Jurkat, Clone E6-1 (cell line): ENCODE measurements at places on chromosomes 1 and 21.

- no peak for DNase-seq
Measured at GRCh38 chr1:42392255-42392654, 11.7 kb downstream of the RIMKLA start.

GRCh38 chr1:41870076-41870562 lies 48.6 kb downstream of the HIVEP3 start:
- DNase-seq: no peak

GRCh38 chr1:25520446-25521061 lies 22.9 kb upstream of the LDLRAP1 start:
- DNase-seq: peak; percentile 58

DNA sequence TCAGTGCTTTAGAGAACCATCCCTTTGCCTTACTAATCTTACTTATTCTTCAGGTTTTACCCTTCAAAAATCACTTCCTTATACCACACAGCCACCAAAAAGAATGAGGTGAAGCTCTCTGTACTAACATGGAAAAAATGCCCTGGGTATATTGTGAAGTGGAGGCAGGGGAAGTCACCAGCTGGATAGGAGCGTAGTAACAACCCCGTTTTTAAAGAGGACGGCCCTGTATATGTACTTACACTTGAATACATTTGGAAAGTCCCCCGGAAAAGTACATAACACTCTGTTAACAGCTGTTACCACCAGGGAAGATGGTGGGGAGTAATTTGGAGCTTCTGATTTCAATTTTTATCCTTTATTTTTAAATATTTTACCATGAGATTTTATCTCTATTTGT lies 28.2 kb upstream of the KHDRBS1 start:
- peak; percentile 60 for DNase-seq
